Fibroblast of skin of back (primary cell): ENCODE measurements at places on chromosomes 2 and 18.
A peak's percentile ranks its signal among the peaks of the same experiment; 100 is the strongest.

- DNase-seq, result peak; percentile 80
Measured at GRCh38 chr18:75441896-75442295, 14.4 kb upstream of the SMIM21 start.

GRCh38 chr2:217857624-217858506 lies 144.9 kb downstream of the TNS1 start:
- DNase-seq, result no peak

GRCh38 chr2:47386551-47386950 lies 16.4 kb upstream of the MSH2 start:
- DNase-seq, result no peak

DNA sequence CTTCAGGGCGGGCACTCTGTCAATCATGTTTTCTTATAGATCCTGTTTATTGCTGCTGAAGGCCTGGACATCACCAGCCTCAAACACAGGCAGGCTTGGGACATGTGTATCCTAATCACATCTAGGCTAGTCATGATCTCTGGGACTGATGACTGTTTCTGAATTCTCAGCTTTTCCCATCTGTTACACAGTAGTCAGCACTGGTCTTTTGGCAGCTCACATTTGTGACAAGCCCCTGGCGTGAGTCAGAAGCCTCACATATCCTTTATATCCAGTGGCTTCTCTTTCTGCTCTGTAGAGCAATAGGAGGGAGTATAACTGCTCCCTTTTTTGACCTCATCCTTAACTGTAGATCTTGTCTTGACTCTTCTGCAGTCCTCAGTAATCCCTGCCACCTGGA lies 4.5 kb downstream of the SEMA4F start:
- peak; percentile 69 for DNase-seq

DNA sequence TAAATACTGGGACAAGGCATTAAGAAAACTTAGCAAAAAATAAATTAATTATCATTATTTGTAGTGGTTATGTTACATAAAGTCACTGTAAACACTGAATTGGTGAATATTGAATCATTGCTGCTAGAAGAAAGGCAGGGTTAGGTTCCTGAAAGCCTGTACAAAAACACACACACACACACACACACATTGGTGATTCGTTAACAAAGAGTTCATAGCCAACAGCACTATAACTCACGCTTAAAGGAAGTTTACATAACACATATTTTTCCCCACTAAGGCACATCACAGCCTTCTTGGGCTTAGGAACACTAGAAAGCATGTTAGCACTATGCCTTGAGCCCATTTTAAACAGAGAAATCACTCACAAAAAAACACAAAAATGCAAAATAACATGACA lies 690.0 kb upstream of the PIK3C3 start:
- DNase-seq, result peak; percentile 17

DNA sequence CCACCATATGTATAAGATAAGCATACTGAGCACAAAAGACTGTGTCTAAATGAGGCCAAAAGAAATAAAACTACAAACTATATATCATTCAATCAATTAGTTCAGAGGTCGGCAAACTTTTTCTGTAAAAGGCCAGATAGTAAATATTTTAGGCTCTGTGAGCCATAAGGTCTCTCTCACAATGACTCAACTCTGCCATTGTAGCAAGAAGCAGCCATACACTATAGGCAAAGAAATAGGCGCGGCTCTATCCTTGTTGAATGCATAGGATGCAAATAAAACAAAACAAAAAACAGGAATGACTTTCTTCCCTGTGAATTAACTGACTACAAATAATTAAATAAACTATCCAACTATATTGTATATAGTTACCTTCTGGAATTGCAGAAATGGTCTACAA lies 8.6 kb upstream of the CCDC88A start:
- DNase-seq, result no peak

DNA sequence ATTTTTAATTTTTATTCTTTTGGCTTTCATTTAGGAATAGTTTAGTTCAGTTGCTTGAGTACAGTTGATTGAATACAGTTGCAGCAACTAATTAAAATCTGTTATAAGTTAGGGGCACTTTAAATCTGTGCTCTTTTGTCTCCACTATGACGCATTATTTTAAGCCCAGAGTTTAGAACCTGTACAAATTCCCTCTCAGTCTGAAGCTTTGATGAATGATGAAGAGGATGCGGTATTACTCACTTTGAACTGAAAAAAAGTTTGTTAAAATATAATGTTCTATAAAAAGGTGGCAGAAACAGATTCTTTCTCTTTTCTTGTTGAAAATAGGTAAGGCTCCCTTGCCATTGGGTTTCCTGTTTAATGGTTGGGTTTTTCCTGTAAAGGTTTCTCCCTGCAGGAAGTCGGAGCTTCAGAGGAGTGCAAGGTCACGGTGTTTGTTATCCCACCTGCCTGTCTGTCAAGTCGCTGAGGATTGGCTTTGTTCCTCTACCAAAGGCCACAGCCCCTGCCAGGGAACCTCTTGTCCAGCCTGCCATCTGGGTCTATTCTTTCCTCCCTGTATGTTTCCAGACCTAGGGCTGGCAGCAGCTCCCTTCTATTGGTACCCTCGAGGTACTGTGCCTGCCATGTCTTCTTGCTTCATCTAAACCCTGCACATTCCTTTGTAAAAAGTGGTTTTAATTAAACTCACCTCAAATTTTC lies 43.8 kb upstream of the FN1 start:
- DNase-seq, result no peak

DNA sequence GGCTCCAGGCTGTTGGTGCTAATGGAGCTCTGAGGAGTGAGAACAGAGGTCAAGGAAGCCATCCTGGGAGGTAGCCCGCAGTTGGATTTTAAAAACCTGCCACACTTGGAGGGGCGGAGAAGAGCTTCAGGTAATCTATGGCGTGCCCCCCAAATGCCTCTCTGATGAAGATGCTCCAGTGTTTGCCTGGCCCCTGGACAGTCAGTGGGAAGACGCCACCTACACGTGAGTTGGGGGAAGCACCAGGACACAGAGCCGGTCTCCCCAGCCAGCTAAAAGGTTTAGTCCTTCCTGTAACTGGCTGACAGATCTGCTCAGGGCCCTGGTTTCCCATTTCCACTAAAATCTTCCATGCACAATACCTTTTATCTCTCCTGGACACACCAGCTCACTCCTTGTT lies 225.0 kb downstream of the TTC32 start:
- DNase-seq, result no peak

- peak; percentile 12 for DNase-seq
Measured at GRCh38 chr2:54722641-54723040, 821 bp upstream of the EML6 start.

- DNase-seq, result no peak
Measured at GRCh38 chr2:127698553-127699355, 2.5 kb upstream of the SFT2D3 start.

DNA sequence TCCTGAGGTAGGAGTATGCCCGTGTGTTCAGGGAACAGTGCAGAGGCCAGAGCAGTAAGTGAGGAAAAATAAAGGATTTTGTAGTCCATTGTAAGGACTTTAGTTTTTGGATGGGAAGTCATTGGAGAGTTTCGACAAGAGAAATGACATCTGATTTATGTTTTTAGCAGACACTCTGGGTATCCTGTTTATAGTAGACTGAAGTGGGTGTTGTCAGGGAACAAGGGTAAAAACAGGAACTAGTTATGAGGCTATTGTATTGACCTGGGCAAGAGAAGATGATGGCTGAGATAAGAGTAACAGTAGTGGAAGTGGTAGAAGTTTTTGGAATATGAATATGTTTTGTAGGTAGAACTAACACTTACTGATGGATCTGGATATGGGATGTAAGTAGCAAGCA lies 59.8 kb downstream of the GTF2A1L start:
- DNase-seq, result no peak

GRCh38 chr18:42338683-42339082 lies 383.6 kb downstream of the PIK3C3 start:
- no peak for DNase-seq

DNA sequence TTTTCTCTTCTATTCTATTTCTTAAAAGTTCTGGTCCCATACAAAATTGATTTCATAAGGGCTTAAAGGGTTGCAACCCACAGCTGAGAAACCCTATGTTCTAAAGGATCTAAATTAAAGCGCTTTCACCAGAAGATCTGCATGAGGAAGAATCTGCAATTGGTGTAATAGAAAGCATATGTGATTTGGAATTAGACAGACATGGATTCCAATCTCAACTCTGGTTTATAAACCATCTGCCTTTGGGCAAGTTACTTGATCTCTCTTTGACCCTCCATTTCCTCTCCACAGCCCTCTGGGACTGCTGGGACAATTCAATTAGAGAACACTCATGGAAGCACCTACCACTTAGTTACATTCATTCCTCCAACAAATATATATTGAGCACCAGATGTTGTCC lies 178.7 kb downstream of the ANTXR1 start:
- no peak for DNase-seq

DNA sequence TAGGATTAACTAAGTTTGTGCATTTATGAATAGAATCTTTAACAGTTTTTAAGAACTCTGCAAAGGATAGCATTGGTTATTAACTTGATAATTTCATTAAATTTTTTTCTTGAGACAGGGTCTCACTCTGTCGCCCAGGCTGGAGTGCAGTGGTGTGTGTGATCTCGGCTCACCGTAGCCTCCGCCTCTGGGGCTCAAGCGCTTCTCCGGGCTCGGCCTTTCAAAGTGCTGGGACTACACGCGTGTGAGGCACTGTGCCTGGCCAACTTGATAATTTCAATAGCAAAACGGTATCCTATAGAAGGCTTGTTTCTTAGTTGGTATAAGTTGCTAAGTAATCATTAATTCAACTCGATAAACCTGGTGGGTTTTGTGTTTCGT lies 38.0 kb downstream of the ADNP2 start:
- no peak for DNase-seq

DNA sequence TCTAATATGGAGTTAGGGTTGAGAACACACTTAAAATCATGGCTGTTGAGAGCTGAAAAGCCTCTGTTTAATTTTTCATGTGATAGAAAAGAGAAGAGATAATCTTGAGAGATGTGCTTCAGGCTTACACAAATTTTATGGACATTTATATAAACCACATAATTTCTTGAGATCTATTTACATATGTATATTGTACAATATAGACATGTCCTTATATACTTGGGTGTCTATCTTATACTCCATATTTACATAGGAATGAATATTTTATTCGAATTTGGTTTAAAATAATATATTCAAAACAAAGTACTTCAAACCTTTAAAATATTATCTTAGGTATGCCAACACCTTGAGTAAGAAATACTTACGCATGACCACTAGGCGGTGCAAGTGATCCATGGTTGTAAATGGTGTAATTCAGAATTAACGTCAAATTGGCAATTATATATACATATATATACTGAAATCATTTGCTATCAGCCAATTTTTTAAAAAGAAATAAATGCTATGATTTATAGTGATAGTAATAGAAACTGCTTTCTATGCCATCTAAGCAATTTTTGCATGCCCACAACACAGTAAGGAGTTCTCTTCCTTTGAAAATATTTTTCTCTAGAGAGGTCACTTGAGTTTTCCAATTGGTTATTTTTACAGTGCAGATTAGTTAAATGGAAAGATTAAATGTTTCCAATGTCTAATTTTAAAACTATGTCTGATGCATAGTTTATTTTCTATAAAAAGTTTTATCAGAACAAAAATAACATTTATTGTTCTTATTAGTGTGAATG lies 37.6 kb upstream of the SPAG16 start:
- DNase-seq, result peak; percentile 33

DNA sequence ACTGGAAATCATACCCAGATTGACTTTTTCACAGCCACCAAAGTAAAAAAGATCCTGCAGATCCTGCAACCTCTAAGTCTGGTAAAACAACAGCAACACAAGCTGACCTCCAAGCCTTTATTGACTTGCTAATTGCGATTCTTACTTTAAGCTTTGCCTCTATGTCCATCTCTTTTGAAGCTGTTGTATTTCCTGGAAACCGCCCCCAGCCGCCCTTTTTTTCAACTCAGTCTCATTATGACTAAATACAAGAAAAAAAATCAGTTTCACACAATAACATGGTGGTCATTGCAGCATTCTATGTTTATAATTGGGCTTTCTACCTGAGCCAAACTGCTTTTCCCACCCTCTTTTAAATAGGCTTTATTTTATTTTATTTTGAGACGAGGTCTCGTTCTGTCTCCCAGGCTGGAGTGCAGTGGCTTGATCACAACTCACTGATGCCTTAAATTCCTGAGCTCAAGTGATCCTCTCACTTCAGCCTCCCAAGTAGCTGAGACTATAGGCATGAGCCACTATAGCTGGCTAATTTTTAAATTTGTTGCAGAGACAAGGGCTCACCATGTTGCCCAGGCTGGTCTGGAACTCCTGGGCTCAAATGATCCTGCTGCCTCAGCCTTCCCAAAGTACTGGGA lies 76.2 kb downstream of the MOGAT1 start:
- no peak for DNase-seq

DNA sequence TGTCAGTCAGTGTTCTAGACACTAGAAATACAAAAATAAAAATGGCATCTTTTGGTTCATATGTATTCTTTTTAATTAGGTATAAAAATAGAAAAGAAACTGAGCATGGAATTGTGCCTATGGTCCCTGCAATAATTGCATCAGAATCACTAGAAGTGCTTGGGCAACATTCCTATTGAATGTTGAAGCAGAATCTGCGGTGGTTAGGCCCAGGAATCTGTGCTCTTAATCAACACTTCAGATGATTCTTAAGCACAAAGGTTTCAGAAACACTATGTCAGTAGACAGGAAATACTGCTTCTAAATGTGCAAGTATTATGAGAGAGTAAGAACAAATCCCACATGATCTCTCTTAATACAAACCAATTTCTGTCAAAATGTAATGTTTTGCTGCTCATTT lies 20.3 kb upstream of the RBBP8 start:
- DNase-seq, result peak; percentile 70
